ENCODE measurements at places on chromosomes 7 and 10. TPM values are rescaled to one million over a fixed set of nuclear protein-coding genes. Genes with fewer than 3 reads are reported as not detected.

The STEAP4 gene
- total RNA-seq: 63.5 TPM

DNA sequence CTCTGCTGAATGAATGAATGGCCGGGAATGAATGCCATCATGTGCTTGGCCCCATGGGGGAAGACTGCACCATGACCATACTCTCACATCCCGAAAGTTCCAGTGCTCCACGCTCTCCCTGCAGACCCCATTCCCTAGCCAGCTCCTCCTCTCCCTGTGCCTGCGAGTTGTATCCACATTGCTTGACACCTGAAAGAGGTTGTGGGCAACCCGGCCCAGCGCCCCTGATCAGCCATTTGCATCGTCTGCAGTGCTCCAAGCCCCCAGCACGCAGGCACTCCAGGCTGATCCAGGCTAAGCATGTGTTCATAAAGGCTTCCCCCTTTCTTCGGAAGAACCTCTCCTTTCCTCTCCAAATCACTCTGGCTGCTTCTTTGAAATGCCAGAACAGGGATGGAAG lies 354.4 kb upstream of the MKI67 start:
- no peak overlapping the region for H3K27ac ChIP-seq
- no peaks in the 10 kb centered on the region for H3K36me3 ChIP-seq
- H3K4me3 ChIP-seq: no peak overlapping the region

The TMEM178B gene
- 0.18 TPM for total RNA-seq

- no peaks in the 10 kb centered on the region for H3K4me1 ChIP-seq
- no peaks in the 10 kb centered on the region for H3K36me3 ChIP-seq
- no peak for DNase-seq
- no peaks in the 10 kb centered on the region for H3K27me3 ChIP-seq
- H3K4me3 ChIP-seq: no peak overlapping the region
These were observed 53.9 kb upstream of the LYZL2 start for GRCh38 chr10:30683496-30683895.

- H3K27me3 ChIP-seq: no peaks in the 10 kb centered on the region
- no peak for DNase-seq
- no peaks in the 10 kb centered on the region for H3K4me1 ChIP-seq
- H3K4me3 ChIP-seq: no peak overlapping the region
These were observed 275.0 kb downstream of the PTEN start for GRCh38 chr10:88138319-88138848.

- DNase-seq: no peak
- no peaks in the 10 kb centered on the region for H3K27me3 ChIP-seq
- H3K4me1 ChIP-seq: peaks cover 15% of the 10 kb centered on the region
- H3K4me3 ChIP-seq: no peak overlapping the region
These were observed 3.9 kb downstream of the FAM241B start for GRCh38 chr10:69633673-69634635.

- no peaks in the 10 kb centered on the region for H3K27me3 ChIP-seq
- H3K4me1 ChIP-seq: peaks cover 11% of the 10 kb centered on the region
- DNase-seq: no peak
- no peaks in the 10 kb centered on the region for H3K36me3 ChIP-seq
- no peak overlapping the region for H3K27ac ChIP-seq
These were observed 109.0 kb downstream of the EBF3 start for GRCh38 chr10:129854796-129855705.

The ZNF800 gene
- 36.6 TPM for total RNA-seq

DNA sequence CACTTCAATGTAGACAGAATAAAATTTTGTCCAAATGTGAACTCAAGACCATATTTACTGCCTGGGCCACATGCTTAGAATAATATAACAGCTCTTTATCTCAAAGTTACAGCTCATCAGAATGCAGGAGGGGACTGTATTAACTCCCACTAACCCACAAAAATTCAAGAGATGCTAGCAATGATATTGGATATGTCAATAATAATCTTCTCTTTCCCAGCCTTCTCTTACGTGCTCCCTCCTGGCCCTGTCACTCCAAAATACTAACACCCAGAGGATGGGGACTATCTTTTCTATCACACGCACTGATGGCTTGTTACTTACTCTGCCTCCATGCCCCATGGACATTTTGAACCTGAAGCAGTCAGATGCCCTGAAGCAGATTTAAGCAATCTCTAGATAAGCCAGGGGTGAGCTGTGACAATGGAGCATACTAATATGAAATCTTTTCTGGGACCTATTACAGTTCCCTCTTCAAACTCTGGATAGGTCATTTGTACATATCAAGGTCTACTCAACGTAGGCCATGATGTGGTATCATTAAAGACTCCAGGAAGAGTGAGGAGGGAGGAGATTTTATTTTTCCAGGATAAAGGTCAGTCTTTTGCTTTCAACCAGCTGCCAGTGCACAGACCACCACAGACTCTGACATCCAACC lies 803.0 kb downstream of the GRM8 start:
- H3K27ac ChIP-seq: no peak overlapping the region
- no peaks in the 10 kb centered on the region for H3K36me3 ChIP-seq
- H3K4me1 ChIP-seq: no peaks in the 10 kb centered on the region
- no peaks in the 10 kb centered on the region for H3K27me3 ChIP-seq
- no peak for DNase-seq
- H3K4me3 ChIP-seq: no peak overlapping the region

The TMEM196 gene
- not detected for total RNA-seq

The SNCG gene
- 25.0 TPM for total RNA-seq

DNA sequence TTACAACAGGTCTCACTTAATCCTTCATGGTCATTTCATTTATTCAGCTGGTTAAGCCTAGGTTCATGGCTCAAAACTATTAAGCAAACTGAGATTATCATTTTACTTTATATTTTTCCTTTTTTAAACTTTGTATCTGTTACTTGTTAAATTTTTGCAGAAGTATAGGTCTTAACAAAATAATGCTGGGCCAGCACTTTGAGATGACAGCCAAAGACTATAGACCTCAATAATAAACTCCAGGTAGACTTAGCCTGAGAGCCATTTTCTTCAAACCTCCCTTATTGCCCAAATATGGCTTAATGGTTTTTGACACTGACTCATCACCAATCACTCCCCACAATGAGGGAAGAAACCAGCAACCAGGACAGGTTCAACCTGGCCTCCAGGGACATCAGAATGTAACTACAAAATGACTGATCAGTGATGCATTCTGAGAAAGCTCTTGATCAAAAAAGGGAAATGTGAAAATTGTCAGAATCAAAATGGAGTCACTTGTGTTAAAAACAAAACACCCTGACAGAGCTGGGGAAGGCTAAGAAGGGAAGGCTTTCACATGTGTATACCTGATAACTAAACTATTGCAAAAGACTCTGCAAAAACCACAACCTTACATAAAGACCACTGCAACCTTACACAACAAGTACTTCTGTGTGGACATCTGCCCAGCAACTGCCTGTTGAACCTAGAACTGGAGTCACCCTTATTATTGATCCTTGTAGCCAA lies 2.1 kb upstream of the CCDC126 start:
- no peak overlapping the region for H3K27ac ChIP-seq
- no peak overlapping the region for H3K4me3 ChIP-seq
- H3K27me3 ChIP-seq: no peaks in the 10 kb centered on the region

GRCh38 chr10:132484922-132485321 lies 52.7 kb upstream of the INPP5A start:
- no peak overlapping the region for H3K27ac ChIP-seq
- no peaks in the 10 kb centered on the region for H3K36me3 ChIP-seq
- H3K27me3 ChIP-seq: no peaks in the 10 kb centered on the region
- H3K4me1 ChIP-seq: no peaks in the 10 kb centered on the region
- no peak overlapping the region for H3K4me3 ChIP-seq

- H3K4me3 ChIP-seq: no peak overlapping the region
- no peaks in the 10 kb centered on the region for H3K4me1 ChIP-seq
- no peak for DNase-seq
These were observed 35.3 kb upstream of the SRPK2 start for GRCh38 chr7:105423987-105424386.

The OR9A2 gene
- total RNA-seq: not detected

DNA sequence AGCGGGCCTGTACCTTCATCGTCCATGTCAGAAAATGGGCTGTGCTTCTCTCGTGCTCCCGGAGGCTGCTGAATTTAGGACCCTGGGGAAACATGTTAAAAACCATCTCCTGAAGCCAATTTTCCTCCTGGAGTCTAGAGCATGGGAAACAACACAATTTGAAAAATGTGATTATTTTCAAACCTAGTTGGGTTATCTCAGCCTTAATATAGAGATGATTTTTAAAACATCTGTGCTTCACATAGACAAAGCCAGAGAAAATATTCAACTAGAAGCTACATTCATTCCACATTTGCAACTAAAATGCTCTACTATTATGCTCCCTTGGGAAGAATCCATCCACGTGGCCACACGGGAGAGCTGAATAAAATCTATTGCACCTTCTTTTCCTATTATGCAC lies 225.9 kb upstream of the TMEM72 start:
- no peaks in the 10 kb centered on the region for H3K36me3 ChIP-seq
- H3K4me1 ChIP-seq: no peaks in the 10 kb centered on the region
- no peaks in the 10 kb centered on the region for H3K27me3 ChIP-seq
- no peak for DNase-seq
- no peak overlapping the region for H3K27ac ChIP-seq

DNA sequence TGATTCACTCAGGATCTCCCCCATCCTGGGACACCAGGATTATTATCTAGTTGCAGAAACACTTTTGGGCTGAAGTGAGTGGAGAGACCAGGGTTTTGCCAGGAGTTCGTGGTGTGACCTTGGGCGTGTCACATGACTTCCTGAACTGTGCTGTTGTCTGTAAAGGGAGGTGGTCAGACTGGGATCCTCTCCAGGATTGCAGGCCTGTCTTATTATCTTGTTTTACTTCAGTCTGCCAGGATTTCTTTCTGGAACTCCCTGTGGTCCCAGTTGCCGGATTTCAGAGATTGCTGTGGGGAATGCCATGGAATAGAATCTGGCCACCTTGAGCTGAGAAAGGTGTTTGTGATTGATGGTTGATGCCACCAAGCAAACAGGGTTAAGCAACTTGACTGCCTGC lies 35.8 kb downstream of the CRCP start:
- DNase-seq: no peak
- no peaks in the 10 kb centered on the region for H3K27me3 ChIP-seq
- peaks cover 62% of the 10 kb centered on the region for H3K36me3 ChIP-seq
- peak overlapping the region; percentile 63 for H3K27ac ChIP-seq
- H3K4me1 ChIP-seq: peaks cover 46% of the 10 kb centered on the region

The KEL gene
- 1.6 TPM for total RNA-seq

GRCh38 chr10:350981-351501 lies 215.8 kb downstream of the ZMYND11 start:
- H3K27ac ChIP-seq: no peak overlapping the region
- DNase-seq: no peak

GRCh38 chr7:137944168-137944567 lies 57.7 kb downstream of the CREB3L2 start:
- no peak overlapping the region for H3K4me3 ChIP-seq
- peaks cover 41% of the 10 kb centered on the region for H3K4me1 ChIP-seq
- H3K27me3 ChIP-seq: no peaks in the 10 kb centered on the region
- no peak for DNase-seq
- H3K27ac ChIP-seq: no peak overlapping the region
- H3K36me3 ChIP-seq: no peaks in the 10 kb centered on the region

DNA sequence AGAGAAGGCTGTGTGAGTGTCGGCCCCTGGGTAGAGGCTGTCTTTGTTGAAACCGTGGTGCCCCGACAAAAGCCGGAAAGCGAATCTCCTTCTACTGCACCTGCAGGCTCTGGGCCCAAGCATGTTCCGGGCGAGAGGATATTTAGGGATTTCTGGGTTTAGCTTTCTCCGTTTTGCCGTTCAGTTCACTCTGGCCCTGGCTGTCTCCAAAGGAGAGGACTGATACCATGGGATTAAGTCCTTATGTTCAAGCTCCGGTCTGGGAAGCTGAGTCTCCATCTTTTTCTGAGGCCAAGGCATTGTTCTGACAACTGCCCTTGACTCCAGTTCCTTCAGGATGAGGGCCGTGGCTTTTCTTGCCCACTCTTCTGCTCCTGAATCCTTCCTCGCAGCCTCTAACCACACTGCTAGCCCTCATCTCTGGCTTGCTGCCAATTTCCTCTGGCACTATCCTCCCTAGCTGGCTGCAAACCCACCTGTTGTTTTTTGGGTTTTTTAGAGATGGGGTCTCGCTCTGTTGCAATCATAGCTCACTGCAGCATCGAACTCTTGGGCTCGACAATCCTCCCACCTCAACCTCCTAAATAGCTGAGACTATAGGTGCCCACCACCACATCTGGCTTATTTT lies 206.8 kb downstream of the SKIDA1 start:
- no peak for DNase-seq
- no peaks in the 10 kb centered on the region for H3K36me3 ChIP-seq
- peaks cover 22% of the 10 kb centered on the region for H3K4me1 ChIP-seq
- H3K4me3 ChIP-seq: no peak overlapping the region
- no peaks in the 10 kb centered on the region for H3K27me3 ChIP-seq

- H3K4me1 ChIP-seq: peaks cover 20% of the 10 kb centered on the region
- no peak overlapping the region for H3K27ac ChIP-seq
- no peak overlapping the region for H3K4me3 ChIP-seq
- H3K27me3 ChIP-seq: no peaks in the 10 kb centered on the region
- no peak for DNase-seq
- peaks cover 25% of the 10 kb centered on the region for H3K36me3 ChIP-seq
These were observed 3.6 kb downstream of the TMEM254 start for GRCh38 chr10:80081801-80082750.

DNA sequence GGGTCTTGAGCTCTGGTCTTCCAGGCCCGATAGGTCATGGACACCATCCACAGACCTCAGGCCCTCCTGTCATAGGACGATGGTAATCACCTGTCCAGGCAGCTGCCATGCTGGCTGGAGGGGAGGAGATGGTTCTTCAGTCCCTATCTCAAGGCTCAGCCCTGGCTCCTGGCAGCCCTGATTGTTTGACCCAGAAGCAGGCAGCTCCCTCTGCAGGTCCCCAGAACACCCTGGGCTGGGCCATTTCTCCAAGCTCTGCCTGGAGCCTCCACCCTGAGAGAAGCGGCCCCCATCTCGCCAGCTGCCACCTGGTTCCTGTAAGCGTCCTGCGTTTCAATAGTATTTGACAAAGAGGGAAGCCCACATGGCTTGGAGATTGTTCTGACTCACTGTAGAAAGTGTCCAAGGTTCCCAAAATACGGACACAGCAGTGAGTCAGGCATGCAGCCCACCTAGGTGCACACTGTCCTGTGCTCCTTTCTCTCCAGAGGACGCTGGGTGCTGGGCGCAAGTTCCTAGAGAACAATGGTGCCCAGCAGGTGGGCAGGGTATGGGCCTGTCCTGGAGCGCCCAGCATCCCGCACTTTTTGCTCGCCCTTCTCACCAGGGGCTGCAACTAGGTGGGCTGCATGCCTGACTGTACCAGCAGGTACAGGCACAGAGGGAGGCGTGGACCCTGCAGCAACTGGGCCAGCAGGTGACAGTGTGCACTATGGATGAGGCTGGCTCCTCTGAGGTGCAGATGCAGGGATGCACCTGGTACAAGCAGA lies 72.4 kb upstream of the EBF3 start:
- H3K4me3 ChIP-seq: no peak overlapping the region
- H3K27ac ChIP-seq: no peak overlapping the region
- DNase-seq: no peak
- no peaks in the 10 kb centered on the region for H3K4me1 ChIP-seq
- H3K36me3 ChIP-seq: no peaks in the 10 kb centered on the region

The TYW1B gene
- 6.8 TPM for total RNA-seq

The BBIP1 gene
- total RNA-seq: 32.4 TPM

The ARHGEF5 gene
- total RNA-seq: 39.5 TPM

The PSD gene
- 5.3 TPM for total RNA-seq

- H3K4me3 ChIP-seq: no peak overlapping the region
- H3K4me1 ChIP-seq: peaks cover 27% of the 10 kb centered on the region
- H3K36me3 ChIP-seq: no peaks in the 10 kb centered on the region
- no peak for DNase-seq
- no peak overlapping the region for H3K27ac ChIP-seq
These were observed 23.4 kb upstream of the LIPA start for GRCh38 chr10:89274928-89275327.
